ENCODE measurements at places on chromosomes 5 and 9. TPM values are rescaled to one million over a fixed set of nuclear protein-coding genes. Genes with fewer than 3 reads are reported as not detected.

Gene CCL19
- total RNA-seq, result not detected

Gene AGXT2
- not detected for total RNA-seq

Gene GABRA1
- 2.4 TPM for total RNA-seq

Gene SPATA31A3
- total RNA-seq, result not detected

Gene CHSY3
- total RNA-seq, result 9.3 TPM

Gene GNA14
- total RNA-seq, result 0.06 TPM

Gene FOXD4
- total RNA-seq, result 1.2 TPM

Gene LIFR
- total RNA-seq, result 31.2 TPM

Gene C8G
- not detected for total RNA-seq

Gene BNIP1
- 39.2 TPM for total RNA-seq

GRCh38 chr5:169065400-169065799 lies 235.5 kb downstream of the SLIT3 start:
- DNase-seq, result no peak

- DNase-seq, result no peak
Observed at GRCh38 chr5:174337276-174338184, 292.0 kb downstream of the NSG2 start.

DNA sequence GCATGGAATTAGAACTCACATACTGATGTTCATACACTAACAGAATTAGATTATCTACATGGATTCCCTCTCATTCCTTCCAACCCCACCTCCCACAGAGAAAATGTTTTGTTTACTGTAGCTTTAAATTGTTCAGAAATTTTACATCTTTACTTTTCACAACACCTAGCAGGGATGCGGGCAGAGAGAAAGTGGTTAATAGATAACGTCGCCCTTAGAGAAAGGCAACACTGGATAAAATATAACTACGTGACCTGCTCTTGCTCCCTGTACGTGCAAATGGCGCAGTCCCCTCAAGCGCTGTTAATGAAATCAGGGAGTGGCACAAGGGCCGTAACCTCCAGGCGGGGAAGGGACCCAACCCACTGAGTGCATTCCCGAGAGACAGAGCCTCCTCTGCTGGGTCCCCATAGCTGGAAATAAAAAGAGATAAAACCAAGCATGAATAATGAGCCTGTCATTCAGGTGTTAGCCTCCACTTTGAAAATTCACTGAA lies 125.3 kb upstream of the DAPK1 start:
- DNase-seq, result no peak

DNA sequence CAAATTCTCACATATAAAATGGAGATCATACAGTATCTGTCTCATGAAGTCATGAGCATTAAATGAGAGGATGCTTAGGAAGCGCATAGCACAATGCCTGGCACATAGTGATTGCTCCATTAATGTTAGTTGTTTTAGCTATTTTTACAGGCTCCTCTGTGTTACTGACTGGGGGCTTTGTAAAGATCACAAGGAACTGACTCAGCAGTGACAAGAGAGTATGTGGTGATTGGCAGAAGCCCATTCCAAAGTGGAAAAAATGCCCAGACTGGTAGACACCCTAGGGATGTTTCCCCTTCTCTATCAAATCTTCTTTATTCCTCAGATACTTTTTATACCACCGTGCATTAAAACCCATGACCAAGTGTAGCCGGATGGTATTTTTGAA lies 33.5 kb downstream of the ABLIM3 start:
- DNase-seq, result no peak

DNA sequence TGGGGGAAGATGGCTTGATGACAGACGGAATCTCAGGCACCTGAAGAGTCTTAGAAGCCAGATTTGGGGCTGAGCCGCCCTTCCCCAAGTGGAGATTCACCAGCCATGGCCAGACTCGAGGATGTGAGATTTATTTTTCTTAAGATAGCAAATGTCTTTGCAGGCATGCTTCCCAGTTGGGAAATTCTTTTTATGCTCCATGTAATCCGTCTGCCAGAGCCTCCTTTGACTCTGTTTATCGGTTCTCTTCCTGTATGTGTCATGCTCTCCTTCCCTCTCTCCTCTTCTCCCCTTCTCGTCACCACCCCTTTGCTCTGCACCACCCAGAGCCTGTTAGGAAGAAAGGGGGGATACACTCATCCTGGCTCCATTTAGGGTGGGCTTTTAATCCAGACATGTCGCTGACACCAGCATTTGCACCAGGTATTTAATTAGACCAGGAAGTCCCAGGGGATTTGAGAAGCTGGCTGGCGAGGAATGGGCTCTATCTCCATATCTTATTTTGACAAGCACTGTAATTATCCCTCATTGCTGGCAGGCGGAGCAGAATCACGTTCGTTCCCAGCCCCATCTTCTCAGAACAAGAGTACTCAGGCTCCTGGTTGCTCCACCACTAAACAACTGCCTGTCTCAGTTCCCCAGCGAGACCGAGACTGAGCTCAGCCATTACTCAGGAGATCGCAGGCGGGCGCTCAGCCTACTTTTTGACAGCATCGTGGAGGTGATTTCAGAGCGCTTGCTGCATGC lies 50.9 kb downstream of the KCNIP1 start:
- DNase-seq, result no peak

GRCh38 chr9:105757496-105758251 lies 63.3 kb downstream of the TMEM38B start:
- DNase-seq, result no peak

DNA sequence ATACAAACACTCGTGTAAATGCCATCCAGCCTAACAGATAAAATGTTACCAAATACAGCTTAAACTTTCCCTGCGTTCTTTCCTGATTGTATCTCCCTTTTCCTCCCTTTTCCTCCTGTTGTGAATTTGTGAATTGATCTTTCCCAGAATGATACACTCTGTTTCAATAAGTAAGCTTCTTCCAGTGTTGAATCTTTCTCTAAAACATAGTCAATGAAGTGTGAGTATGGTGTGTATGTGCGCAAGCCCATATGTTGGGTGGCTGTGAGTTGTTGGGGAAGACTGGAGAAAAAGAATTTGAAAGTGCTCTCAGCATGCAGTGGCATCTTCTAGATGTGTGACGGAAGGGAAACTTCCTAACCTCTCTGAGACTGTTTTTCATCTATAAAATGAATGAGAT lies 143.1 kb upstream of the KLF4 start:
- no peak for DNase-seq

GRCh38 chr5:179361037-179361603 lies 15.9 kb upstream of the ADAMTS2 start:
- no peak for DNase-seq

- peak; percentile 19 for DNase-seq
Observed at GRCh38 chr9:96874947-96875460, 20.7 kb upstream of the ZNF782 start.

DNA sequence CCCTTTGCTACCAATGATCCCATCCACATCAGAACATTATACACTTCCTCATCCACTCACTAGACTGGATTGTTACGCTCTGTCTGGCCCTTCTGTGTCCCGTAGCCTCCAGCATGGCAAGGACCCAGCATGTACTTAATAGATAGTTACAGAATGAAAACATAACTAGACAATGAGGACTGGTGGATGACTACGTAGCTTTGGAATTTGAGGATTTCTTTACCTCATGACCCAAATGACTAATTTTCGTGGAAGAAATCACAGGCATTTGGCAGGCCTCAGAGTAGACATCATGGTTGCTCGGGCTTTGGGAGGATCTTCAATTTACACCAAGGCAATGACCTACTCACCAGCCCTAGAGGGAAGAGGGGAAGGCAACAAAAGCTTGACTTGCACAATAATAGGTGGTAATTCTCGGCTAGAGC lies 299.8 kb downstream of the TLE1 start:
- DNase-seq, result peak; percentile 75

- no peak for DNase-seq
Observed at GRCh38 chr9:74133921-74134320, 363.2 kb upstream of the RORB start.

DNA sequence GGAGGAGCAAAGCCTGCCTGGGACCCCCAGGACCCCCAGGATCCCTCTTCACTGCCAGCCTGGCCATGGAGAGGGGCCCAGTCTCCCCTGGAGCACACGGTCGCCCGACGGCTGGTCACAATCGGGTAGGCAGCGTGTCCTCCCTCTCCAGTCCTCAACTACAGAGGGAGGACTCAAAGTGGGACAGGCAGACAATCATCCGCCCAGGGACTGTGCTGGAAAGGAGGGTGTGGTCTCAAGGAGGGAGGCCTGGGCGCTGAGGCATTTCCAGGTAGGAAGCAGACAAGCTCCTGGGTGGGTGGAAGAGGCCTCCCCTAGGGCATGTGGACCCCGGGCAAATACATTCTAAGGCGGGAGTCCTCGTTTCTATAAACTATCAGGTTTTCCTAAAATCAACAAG lies 93.2 kb upstream of the ADAMTS2 start:
- DNase-seq, result no peak

DNA sequence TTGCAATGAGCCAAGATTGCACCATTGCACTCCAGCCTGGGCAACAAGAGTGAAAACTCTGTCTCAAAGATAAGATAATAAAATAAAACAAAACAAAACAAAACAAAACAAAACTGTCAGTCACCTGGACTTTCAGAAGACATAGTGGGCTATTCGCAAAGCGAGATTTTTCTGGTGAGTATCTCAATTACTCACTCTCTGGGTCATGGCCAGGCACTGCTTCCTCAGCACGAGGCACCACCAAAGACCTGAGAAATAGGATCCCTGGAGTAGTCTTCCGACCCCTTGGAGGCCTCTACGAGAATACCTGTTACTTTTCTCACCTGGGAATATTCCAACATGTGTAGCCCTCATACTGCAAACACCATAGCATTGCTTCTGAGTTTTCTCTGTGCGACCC lies 201.7 kb upstream of the ZNF618 start:
- DNase-seq, result no peak

DNA sequence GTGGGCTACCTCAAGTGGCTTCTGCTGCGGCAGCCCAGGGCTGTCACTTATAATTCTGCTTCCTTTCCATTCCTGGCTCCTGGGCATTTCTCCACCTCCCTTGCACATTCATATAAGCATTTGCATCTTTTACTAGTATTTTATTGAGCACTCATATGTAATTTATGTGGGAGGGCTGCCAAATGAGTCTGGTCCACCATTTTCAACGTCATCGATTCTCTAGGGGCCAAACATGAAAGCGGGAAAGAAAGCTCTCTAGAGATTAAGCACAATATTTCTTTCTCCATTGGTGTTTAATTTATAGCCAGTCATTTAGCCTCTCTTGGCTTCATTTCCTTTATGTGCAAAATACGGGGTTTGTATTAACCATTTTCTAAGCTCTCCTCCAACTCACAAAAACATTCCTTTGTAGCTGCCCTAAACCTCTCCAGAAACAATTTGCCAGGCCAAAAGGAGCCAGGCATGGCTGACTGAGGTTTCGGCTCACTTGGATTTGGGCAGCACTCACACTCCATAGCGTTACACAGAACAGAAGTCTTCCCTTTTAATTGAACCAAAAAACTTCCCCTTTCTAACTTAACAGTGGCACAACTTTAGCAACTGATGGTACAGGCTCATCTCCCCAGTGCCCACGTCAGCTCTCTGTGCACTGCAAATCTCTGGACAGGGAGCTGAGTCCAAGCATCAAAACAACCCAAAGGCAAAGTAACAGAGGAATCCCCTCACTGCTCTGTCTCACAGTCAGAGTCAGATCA lies 183.5 kb downstream of the ROR2 start:
- no peak for DNase-seq

DNA sequence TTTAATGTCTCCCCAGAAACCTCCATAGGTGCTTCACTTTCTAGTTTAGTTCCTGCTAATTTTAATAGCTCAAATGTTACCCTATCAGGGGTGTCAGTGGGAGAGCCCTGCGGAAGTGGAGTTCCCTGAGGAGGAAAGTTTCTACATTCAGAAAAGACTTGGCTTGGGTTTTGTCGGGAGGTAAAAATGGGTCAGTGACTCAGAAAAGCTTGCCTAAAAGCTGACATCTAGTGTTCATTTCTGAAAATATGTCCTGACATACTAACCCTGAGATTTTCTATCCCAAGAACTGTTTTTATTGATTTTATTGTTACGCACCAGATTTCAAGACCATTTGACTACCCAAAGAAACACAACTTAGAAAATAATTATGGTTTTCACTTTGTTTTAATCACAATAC lies 40.9 kb upstream of the GLDC start:
- no peak for DNase-seq

DNA sequence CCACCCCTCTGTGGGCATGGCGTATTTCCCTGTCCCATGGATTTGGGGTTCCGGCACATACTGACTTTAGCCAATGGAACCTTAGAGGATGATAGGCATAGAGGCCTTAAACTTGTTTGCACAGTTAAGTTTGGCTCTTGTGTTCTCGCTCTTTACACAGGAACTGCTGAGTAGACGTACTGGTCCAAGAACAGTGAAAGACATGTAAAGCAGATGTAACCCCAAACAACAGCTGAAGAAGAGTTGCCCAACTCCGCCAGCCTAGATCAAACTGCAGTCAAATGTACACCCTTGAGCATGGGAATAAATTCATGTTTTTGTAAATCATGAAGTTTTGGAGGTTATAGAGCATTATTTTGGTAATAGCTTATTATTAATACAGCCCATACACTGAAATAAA lies 260.0 kb upstream of the NREP start:
- no peak for DNase-seq

DNA sequence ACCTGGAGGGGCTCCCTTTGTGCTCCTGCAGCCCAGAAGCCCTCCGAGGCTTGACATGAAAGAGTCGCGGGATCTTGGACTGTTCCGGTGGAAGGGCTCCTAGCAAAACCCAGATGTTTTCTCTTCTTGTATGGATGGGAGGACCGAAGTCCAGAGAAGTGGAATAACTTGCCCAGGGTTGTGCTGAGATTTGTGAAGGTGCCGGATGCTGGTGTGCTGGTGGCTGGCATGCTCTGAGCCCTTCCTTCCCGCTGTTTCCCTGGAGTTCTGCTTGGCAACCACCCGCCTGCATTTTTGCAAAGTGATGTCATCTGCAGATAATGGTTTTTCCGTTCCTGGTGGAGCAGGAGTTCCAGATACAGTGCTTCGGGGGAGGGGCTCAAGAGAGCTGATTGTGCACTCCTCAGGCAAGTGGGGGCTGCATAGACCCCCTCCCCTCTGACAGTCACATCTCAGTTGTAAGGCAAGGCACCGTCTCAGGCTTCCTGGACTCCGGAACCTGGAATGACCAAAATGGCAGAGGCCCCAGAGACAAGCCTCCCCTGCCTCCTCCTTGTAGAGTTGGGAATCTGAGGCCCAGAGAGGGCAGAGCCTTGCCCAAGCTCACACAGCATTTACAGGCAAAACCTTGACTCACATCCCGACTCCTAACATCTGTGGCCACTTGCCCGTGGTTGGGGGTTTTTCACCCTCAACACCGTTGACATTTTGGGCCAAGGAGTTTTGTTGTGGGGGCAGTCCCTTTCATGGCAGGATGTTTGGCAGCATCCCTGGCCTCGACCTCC lies 157.0 kb downstream of the RGS3 start:
- peak; percentile 94 for DNase-seq

- DNase-seq, result no peak
Observed at GRCh38 chr5:114450437-114450836, 88.6 kb downstream of the KCNN2 start.
